ENCODE measurements at places on chromosomes 7 and 10.

DNA sequence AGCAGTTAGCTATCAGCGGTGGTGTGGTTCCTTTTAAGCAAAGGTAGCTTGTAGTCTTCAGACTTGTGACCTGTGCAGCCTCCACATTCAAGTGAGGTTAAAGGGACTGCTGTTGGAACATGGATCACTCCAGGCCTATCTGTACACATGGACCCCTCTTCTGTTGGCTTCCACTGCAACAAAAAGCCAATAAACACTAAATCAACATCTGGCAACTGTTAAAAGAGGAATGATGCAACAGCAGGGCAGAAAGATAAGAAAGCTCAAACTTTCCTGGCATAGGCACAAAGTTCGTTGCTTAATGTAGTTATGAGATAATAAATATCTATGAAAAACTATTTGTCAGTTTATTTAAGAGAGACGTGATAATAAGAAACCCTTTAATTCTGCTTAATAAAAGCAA is 4.0 kb upstream of the MINPP1 start:
- DNase-seq: peak; percentile 68

- no peak for DNase-seq
These were observed 272.3 kb upstream of the PLPP4 start for GRCh38 chr10:120184547-120185337.

DNA sequence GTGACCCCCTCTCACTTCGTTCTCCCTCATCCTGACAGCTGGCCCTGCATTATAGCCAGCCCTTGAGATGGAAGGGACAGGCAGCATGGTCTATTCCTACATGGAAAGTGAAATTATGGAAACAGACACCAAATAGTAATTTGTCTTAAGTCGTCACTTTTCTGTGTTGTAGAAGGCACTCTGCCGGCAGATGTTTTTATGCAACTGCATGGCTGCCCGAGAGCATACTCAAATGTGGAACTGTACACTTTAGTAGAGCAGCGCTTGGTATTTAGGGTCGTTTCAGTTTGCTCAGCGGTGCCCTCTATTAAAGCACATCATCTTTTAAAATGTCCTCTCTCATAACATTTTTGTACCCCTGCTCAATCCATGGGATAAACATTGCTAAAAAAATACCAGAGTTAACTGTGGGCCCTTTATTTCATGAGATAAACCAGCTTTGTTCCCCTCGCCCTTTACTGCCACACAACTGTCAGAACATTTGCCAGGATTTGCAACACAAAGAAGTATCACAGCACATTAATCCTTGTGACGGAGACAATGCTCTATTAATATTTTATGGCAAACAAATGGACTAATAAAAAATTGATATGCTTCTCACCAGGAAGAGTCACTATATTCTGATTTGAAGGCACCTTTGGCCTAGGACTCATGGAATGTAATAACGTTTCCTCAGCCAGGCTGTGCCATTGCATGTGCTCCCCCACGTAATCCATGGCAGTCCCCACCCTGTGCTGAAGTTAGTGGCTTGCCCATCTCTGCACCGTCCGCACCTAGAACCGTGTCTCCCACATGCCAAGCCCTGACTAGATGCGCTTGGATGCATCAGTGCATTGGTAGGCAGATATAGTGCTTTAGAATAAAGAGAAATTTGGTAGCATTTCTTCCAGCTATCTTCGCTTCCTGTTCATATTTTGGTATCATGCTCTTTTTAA is 221.3 kb downstream of the PAXIP1 start:
- no peak for DNase-seq

DNA sequence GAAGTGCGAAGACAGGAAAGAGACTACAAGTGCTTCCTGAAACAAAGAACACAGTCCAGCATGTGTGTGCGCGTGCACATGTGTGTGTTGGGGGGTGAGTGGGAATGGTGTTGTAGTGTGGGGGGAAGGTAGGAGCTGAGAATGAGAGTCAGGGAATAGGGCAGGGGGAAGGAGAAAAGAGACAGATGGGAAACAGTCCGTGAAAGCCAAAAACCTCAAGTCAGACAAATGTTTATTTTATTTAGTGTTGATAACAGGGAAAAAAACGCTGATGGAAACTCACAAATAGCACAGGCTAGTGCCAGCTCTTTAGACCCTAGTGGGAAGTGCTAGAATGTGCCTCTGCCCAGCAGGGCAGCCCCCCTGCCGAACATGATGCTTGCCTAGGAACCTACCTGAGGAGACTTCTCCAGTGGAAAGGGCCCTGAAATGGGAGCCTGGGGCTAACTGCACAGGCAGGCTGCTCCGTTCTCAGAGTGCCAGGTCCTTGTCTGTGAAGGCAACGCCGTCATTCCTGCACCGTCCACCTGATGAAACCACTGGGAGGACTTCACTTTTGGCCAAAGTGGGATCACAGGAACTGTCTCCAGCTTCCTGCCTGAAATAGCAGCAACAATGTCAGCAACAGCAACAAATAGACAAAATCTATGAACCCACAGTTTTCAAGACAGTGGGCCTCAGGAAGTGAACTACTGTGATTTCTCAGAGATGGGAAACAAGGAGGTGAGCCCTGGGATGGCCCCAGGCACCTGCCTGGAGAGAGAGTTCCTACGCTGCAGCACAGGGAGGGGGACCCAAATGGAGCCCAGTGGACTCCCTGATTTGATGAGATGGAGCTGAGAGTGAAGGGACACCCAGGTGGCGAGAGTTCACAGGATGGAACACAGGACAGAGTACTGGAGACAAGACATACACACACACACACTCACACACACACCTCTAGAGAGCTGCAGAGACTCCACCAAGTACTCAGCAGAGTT is 379.7 kb downstream of the RPS24 start:
- DNase-seq: no peak
